GM13977 (cell line): ENCODE measurements at places on chromosomes 7 and 10.

- DNase-seq, result no peak
Observed at GRCh38 chr7:42347616-42348015, 110.6 kb upstream of the GLI3 start.

GRCh38 chr7:55775051-55775420 lies 87.5 kb downstream of the SEPTIN14 start:
- DNase-seq, result no peak

- DNase-seq, result no peak
Observed at GRCh38 chr7:30093420-30093952, 41.3 kb upstream of the MTURN start.

DNA sequence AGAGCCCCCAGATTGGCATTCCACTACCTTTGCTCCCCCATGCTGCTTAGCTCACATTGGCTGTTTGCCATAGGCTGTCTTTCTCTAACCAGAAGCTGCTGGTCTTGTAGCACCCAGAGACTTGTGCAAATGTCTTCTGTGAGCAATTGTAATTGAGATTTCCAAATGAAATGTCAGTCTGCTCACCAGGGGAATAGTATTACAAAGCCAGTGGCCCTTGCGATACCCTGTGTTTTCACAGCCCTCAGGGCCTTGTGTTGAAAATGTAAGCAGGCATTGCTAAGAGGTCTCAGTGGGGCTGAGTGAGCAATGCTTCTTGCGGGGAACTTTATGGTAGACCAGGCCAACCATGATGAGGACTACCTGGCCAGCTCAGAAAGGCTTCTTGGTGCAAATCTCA lies 746.5 kb downstream of the LRMDA start:
- no peak for DNase-seq

DNA sequence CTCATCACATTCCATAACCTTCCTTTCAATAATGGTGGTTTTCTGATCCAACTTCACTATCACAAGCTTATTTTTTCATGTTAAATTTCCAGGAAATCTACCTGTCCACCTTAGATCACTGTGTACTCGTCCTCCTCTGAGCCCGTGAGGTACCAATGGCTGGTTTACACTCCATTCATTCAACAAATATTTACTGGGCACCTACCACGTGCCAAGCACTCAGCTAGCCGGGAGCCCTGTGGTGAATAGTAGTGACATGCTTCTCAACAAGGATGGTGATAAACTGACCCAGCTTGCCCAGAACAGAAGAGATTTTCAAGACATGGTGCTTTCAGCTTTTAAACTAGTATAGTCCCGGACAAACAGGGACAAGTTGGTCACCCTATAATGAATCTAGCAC lies 98.2 kb downstream of the FAM204A start:
- no peak for DNase-seq

GRCh38 chr10:49162761-49163310 lies 25.4 kb downstream of the TMEM273 start:
- DNase-seq, result no peak

- DNase-seq, result no peak
Observed at GRCh38 chr7:136997735-136998134, 129.3 kb downstream of the CHRM2 start.

DNA sequence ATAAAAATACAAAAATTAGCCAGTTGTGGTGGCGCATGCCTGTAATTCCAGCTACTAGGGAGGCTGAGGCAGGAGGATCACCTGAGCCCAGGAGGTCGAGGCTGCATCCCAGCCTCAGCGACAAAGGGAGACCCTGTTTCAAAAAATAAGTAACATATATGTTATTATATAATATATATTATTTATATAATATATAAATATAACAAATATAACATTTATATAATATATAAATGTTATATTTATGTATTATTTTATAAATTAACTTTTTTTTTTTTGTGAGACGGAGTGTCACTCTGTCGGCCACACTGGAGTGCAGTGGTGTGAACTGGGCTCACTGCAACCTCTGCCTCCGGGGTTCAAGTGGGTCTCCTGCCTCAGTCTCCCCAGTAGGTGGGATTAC lies 1.5 kb upstream of the POR start:
- DNase-seq, result no peak

- DNase-seq, result no peak
Observed at GRCh38 chr7:2321020-2321419, 6.8 kb upstream of the SNX8 start.

DNA sequence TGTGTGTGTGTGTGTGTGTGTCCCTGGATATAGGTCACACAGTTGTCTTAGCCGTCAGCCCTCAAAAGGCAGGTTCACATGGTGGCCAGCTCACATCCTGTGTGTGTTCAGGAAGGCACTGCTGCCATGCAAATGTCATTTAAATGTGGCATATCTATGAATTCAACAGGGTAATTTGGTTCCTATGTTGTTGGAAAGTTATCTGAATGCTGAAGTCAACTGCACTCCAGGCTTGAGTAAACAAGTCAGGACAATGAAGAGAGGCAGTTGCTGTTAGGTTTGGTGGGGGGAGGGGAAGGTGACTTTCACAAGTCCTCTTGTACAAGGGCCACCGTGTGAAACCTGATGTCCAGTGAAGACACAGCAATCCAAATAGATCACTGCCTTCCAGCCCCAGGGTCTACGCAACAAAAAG lies 61.1 kb downstream of the PTPRE start:
- no peak for DNase-seq

DNA sequence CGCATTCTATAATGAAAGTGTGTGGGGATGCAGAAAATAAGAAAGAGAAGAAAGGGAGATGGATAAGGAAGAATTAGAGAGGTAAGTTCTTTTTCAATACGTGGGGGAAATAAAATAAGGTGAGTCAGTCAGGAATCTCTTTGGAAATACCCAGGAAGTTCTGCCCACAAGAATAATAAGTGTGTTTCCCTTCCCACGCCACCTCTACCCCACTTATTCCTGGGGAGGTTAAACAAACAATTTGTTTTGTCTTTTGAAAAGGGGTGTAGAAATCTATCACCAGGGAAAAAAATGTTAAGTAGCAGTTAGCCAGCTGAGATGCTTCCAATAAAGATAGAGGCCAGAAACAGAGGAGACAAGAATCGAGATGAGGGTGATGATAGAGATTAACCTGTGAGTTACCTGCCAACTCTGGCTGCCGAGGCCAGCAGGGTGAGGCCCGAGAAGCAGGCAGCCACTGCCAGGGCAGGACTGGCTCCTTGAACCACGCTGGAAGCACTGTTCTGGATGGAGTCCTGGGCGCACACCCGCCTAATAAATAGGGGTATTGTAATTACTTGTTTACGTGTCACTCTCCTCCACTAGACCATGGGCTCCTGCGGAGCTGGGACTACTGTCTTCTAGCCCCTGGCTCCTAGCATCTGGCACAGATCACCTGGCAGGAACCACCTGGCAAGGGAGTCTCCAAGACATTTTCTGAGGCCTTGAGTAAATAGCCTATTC lies 191.3 kb downstream of the FGFR2 start:
- no peak for DNase-seq

- no peak for DNase-seq
Observed at GRCh38 chr10:63084690-63085382, 48.3 kb upstream of the NRBF2 start.

DNA sequence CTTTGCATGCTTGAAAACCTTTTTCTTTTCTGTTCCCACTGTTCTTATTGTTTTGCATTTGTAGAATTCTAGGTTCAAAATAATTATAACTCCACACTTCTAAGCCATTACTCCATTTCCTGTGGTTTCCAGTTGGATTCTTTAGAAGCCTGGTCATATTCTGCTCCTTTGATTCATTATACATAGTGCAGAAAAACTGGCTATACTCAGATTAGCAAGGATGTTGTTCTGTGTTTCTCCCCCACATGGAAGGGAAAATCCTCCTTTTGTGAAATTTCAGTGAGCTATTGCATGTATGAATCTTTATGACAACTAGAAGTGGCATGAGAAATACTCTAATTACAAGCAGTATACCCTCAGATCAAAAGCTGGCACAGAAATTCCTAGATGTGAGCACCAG lies 79.5 kb downstream of the SLC13A1 start:
- DNase-seq, result no peak

GRCh38 chr7:149862156-149862555 lies 11.6 kb upstream of the ATP6V0E2 start:
- DNase-seq, result no peak

GRCh38 chr7:65798111-65799075 lies 74.5 kb upstream of the VKORC1L1 start:
- DNase-seq, result peak; percentile 24

DNA sequence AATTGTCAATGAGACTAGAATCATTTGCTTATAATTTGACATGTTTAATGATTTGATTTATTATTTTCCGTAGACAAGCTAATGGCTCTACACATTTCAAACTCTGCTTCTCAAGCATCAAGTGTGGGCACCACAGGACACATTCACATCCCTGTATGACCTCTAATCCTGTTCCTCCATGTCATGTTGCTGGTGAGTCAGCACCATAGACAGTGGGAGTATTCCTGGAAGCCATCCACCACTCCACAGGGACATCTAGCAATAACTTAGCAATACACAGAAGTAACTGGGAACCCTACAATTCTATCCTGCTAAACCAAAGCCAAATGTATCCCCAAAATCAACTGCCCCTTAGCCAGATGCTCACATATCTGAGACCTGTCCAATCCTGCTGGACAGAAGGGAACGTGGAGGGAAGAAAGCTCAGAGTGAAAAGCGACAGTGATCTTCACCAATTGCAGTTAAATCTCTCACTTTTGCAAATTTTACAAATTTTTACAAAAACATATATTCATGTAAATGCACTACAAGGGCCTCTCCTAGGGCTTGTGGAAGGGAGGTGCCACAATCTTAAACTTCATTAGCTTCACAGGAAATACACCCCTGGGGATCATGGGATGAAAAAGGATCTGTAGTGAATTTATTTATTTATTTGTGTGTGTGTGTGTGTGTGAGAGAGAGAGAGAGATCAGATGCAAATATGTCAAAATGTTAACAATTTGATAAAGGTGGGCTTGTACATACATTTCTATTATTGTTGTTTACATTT lies 126.5 kb downstream of the GFRA1 start:
- no peak for DNase-seq

GRCh38 chr7:44881066-44881600 lies 4.2 kb downstream of the PURB start:
- DNase-seq, result no peak

DNA sequence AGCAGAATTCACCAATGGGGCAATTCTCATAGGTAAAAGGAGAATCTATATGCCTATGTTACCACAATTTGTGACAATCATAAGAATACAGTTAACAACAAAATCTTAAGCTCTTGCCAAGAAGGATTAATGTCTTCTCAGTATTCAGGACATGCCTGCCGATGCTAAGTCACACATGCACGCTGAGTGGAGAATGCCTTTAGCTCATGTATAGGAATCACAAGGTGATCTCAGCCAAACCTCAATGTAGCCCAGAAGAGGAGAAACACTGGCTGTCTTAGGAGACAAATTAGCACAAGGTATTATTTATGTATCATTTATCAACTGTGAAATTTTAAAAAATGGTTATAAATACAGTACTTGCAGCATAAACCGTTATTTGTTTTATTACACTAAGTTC lies 2.7 kb downstream of the HTR7 start:
- no peak for DNase-seq

GRCh38 chr7:139560678-139561077 lies 37.2 kb downstream of the CLEC2L start:
- DNase-seq, result no peak

DNA sequence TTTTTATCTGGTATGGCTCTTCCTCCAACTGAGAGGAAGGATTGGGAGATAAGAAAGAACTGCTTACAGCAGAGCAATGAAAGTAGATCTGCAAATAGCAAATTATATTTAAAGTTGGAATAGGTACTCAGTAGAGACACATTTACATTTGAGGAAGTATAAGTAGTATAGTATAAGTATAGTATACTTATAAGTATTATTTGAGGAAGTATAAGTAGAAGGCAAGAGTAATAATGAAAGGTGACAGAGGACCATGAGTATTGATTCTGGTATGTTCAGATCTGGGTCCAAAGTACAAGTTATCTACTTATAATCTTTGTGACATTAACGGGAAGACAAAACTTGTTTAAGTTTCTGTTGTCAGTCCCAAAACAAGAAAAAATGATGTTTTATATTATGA lies 527.6 kb upstream of the SORCS1 start:
- no peak for DNase-seq

DNA sequence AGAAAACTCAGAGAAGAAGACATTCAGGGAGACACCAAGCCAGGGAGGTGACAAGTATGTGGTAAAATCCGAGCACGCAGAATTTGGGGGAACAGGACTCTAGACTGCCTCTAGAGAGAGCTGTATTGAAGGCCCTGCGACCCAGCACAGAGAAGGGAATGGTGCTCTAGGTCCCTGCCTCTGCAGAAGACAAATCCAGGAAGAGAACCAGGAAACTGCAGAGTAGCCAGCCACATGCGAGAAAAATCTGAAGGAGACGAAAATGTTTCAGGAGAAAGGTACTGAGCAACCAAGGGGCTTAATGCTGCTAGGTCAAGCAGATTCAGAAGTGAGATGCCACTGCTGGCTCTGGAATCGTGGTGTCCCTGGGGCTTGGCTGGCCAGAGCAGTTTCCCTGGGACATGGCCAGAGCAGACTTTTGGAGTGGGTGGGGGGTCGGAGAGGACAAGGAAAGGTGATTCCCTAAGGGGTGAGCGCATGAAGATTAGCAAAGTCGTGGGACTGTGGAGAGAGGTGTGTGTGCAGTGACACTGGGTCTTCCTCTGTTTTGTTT lies 158.0 kb upstream of the KLF6 start:
- no peak for DNase-seq

- no peak for DNase-seq
Observed at GRCh38 chr10:59903871-59904270, 2.5 kb downstream of the CCDC6 start.

- no peak for DNase-seq
Observed at GRCh38 chr7:72492461-72493065, 80.4 kb upstream of the CALN1 start.

DNA sequence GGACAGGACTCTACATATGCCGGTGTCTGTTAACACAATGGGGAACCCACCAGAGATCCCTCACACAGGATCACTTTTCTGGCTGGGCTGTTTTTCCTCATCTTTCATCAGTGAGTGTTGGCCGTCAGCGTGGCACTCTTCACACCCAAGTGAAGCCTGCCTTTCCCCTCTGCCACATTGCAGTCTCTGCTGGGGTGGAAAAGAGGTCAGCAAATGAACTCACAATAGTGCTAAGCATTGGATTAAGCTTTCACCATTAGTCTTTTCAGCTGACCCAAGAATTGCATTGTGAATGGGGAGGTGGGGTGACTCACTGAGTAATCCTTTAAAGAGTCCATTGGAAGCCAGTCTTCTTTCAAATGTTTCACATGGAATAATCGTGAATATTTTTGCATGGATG lies 143.0 kb downstream of the KIAA1217 start:
- DNase-seq, result no peak

- no peak for DNase-seq
Observed at GRCh38 chr10:100886963-100887362, 25.8 kb upstream of the SLF2 start.

GRCh38 chr10:18968159-18968558 lies 80.4 kb upstream of the MALRD1 start:
- DNase-seq, result no peak

GRCh38 chr10:80196270-80196949 lies 8.9 kb downstream of the ANXA11 start:
- no peak for DNase-seq

DNA sequence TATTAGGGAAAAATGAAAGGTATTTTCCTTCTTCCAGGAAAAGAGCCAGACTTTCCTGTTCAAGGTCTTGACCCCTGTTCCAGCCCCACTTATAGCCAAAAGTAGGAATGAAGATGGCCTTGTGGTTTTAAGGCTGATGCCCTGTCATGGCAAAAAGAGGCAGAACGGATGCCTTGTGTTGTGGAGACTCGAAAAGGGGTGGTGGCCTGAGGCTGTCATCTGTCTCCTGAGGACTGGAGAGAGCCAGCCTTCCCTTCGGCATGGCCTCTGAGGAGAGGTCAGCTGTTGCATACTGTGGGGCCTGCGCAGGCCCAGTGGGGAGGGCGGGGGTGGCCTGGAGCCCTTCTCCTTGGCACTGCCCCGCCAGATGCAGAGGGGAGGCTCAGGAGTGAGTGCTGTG lies 166.0 kb upstream of the EEPD1 start:
- DNase-seq, result no peak
